ENCODE measurements at places on chromosomes 2 and 18.

DNA sequence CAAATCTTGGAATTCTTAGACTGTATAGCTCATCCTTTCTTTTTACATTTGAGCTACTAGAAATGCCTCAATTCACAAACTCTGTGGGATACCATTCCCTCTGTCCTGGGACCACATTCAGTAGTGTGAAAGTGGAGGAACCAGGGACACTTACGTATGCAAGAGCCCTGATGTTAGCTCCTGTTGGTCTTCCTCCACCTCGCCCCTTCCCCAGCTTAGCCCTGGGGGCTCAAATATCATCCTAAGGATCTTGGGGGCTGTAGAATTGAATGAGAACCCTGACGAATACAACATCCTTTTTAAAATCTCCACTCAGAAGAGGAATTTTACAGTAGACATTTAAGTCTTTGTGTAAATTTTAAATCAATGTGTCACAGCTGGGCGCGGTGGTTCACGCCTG, 65.2 kb upstream of the RAPH1 start:
- DNase-seq: no peak

DNA sequence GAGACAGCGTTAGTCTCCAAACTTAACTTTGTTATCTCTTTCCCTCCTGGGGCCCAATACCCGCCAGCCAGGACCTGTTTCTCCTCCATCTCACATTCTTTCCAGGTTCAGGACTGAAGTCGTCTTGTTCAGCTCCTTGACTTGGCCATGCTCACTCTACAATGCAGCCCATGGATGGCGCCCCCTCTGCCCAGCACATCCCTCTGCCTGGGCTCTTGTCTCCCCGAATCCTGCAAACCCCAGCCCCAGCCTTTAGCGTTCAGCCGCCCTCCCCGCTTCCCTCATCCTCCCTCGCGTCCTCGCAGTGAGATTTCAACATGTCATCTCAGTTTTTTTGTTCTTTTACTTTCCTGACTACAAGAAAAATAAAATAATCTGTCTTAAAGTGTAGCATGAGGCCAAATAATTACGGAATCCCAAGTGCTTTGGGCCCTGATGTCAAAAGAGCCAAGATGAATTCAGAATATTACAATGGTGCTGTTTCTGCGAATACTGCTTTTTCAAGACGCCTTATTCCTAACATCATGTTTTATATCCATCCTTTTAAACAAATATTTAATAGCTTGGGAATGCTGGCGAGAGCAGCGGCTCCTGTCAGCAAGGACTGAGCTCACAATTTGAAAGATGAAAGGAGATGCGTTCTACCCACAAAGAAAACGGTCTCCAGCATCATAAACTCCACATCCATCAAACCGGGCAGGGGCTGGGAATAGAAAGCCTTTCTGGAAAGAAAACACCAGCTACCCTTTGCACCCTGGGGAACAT, 1.0 kb downstream of the FAM178B start:
- DNase-seq: no peak

GRCh38 chr2:207497596-207497995, 32.2 kb upstream of the CREB1 start:
- no peak for DNase-seq

DNA sequence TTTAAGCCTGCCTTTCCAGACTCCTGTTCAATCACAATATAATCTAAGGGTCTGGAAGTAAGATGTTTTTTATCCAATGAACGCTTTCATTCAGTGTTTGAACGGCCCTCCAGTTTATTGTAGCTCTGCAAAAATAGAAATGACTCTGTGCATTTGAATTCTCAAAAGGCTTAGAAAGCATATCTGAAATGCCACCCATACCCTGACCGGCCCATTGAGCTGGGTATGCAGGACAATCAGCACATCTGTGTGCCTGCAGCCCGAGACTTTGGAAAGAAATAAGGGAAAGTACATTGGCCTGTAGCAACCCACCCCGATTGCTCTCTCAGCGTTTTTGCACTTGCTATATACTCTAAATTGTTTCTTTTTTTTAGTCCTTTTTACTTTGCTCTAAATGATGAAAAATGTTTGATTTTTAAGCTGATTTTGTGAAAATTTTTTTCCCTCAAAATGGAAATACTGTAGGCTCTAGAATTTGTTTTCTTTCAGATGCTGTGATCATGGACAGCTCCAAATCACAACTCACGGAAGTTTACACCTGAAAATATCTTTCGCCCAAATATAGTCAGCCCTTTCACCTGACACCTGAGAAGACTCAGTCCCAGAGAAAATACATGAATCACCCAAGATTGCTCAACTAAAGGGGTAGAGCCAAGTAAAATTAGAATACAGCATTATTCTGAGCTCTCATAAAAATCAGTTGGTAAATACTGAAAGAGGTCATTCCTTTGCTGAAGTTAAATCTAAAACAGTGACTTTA, 194.5 kb upstream of the SIX3 start:
- DNase-seq: no peak

GRCh38 chr2:33236482-33237385, 239.7 kb upstream of the RASGRP3 start:
- DNase-seq: no peak

DNA sequence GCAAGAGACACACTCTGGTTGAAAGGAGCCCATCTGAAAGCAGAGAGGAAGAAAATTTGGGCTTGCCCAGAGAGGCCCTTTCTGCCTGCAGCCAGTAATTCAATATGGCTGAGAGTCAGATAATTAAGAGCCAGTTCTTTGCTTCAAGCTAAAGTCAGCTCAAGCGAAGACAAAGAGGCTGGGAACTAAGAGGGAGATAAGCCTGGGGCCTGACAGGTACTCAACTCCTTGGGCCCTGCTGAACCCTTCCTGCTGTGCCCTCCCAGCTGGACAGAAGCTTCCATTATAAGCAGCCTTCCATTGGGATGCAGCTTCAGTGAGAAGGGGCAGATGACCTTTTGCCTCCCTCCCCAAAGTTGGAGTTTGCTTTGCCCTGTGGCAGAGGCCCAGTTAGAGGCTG, 12.0 kb downstream of the FBXO41 start:
- no peak for DNase-seq

GRCh38 chr2:10286216-10287037, 16.3 kb upstream of the HPCAL1 start:
- DNase-seq: no peak

DNA sequence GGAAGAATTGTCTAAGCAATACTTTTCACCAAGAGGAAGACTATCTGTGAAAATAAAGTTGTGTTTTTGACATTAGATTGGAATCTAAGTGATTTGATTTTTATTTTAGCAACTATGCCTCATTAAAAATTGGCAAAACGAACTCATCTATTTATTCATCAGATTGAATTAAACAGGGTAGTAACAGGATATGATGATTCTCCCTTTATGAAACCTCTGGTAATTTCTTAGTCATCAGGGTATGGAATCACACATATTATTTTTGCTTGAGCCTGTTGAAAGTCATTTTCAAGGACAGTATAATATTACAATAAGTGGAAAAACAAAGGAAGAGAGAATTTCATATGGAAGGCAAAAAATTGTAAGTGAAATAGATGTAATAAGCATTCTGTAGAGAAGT, 22.0 kb downstream of the ZNF804A start:
- DNase-seq: no peak

- no peak for DNase-seq
Measured at GRCh38 chr2:23711979-23712755, 214.8 kb downstream of the ATAD2B start.

DNA sequence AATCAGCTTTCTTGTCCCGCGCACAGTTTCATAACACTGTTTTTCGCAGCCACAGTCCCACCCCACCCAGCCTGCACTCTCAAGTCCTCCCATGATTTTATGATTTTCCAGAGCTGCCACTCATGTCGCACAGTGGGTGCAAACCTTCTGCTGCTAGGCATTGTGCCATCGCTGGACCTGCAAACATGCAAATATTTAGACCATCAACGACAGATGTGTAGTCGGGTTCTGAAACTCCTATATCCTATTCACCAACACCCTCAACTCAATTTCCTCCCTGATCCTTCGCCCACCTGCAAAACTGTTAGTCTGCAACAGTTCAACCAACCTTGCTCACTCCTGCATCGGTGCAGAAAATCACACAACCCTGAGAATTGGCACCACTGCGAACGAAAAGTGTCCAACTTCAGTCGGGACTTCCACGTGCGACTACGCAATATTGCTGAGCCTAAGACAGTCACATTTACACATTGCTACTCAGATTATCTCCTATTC, 871 bp upstream of the ALS2 start:
- no peak for DNase-seq

- no peak for DNase-seq
Measured at GRCh38 chr2:200810998-200811332, 745 bp upstream of the BZW1 start.

GRCh38 chr2:24712296-24712695, 80.9 kb downstream of the PTRHD1 start:
- no peak for DNase-seq

DNA sequence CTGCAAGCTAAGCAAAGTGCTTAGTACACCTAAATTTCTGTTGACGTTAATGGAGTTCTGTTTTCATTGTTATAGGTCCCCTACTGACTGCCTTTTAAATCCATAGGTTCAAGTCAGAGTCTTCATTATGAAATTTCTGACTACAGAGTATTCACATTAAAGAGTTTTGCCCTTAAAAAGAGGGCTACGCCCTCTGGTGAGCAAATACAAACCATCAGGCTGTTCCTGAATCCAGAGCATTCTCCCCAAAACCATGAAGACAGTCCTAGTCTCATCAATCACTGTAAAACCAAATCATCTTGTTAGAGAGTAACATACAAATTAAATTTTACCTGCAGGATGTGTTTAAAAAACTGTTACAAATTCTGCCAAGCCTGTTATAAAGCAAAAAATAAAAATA, 1091.7 kb downstream of the TDRD15 start:
- DNase-seq: no peak

DNA sequence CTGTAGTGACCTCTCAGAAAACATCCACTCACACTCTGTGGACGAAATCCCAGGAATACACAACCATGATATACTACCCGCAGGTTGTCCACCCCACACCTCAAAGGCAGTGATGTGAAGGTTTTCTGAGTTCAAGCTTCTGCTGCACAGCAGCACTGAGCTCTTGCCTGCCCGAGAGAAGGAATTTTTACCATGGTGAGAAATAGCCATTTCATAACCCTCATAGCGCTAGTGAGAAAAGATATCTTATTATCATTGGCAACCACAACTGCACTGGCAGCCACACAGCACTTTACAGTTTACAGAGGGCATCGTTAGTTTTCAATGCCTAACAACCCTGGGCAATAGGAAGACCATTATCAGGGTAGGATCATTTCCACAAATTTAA, 36.9 kb downstream of the NAPG start:
- DNase-seq: no peak

DNA sequence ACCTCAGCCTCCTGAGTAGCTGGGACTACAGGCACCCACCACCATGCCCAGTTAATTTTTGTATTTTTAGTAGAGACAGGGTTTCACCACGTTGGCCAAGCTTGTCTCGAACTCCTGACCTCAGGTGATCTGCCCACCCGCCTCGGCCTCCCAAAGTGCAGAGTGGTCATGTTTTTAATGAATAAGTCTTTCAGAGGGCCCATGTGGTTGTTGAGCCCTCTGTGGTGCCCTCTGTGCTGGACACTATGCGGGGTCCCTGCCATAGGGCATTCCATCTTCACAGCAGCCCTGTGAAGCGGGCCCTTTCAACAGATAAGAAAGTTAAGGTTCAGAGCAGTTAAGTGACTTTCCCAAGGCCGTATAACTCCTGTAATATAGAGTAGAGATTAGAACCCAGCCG, 25.9 kb downstream of the MYO7B start:
- DNase-seq: no peak

GRCh38 chr2:111185361-111186022, 64.8 kb downstream of the BCL2L11 start:
- DNase-seq: no peak

- DNase-seq: no peak
Measured at GRCh38 chr2:61938511-61938910, 33.0 kb downstream of the COMMD1 start.

- DNase-seq: no peak
Measured at GRCh38 chr2:17043173-17043572, 377.5 kb upstream of the CYRIA start.

DNA sequence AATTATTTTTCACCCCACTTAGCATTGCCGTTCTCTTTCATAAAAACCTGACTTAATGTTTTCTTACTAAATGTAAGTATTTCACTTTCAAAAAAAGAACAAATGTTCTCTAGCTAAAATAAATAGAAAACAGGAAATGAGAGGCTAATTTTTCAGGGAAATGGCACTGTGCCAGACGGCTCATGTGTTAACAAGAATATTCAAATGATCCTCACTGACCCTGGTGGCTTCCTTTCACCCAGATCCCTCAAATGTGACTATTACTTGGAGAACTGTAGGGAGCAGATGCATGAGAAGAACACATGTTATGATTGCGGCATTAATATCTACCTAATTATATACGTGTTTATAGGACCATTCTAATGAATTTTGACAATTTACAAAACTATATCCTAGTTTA, 827.7 kb downstream of the SOCS6 start:
- DNase-seq: no peak
